ENCODE measurements at places on chromosomes 16 and 17.

DNA sequence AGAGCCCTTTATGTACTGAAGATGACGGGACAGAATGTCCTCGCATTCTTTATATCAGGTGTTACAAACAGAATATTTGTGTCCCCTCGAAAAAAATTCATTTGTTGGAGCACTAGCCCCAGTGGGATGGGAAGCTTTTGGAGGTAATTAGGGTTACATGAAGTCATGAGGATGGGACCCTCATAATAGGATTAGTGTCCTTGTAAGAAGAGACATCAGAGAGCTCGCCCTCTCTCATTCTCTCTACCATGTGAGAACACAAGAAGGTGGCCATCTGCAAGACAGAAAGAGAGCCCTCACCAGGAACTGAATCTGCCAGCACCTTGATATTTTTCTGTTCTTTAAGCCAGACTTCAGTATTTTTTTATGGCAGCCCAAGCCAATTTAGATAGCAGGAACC lies 72.4 kb downstream of the SLC39A11 start:
- DNase-seq: no peak

DNA sequence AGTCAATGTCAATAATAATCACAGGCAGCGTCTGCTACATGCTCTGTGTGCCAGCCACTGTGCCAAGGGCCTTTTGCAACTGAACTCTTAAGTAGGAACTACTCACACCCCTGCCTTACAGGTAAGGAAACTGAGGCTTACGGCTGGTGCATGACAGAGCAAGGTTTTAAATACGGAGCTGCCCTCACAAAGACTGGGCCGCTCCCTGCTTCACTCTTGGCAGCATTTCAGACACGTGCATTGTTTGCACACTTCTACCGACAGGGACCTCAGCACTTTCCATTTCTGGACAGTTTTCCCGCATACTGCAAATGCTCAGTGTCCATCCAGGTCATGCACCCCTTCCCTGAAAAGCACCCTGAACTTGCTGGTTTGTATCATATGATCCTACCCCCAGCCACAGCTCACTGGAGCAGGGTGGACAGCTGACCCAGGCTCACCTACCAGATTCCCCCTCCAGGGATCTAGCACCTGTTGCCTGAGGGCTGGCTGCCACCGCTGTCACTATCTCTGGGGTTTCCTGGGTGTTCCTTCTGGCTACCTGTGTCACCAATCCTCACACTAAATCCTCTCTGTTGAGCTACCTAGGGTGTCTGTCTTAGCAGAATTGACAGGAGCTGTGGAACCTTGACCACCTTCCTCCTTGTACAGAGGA lies 142.9 kb downstream of the C16orf78 start:
- DNase-seq: no peak

GRCh38 chr17:49753959-49754391 lies 10.0 kb downstream of the FAM117A start:
- DNase-seq: no peak

DNA sequence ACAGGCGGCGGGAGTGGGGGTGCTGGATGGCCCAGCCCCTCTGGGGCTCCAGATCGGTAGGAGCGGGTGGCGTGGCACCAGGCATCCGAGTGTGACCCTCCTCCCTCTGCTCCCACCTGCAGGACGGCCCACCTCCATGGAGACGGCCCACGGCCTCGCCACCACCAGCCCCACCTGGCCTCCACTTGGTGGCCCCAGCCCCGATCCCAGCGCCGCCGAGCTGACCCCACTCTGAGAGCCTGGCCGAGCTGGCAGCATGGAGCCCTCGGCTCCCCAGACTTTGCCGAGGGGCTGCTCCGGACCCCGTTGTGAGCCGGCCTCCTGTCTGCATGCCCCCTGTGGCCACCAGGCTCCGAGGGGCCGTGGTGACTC lies 4.7 kb upstream of the NUDT16L1 start:
- no peak for DNase-seq

GRCh38 chr16:51968749-51969148 lies 578.2 kb downstream of the TOX3 start:
- DNase-seq: no peak

- DNase-seq: no peak
Observed at GRCh38 chr17:50257676-50258224, 16.5 kb upstream of the TMEM92 start.

DNA sequence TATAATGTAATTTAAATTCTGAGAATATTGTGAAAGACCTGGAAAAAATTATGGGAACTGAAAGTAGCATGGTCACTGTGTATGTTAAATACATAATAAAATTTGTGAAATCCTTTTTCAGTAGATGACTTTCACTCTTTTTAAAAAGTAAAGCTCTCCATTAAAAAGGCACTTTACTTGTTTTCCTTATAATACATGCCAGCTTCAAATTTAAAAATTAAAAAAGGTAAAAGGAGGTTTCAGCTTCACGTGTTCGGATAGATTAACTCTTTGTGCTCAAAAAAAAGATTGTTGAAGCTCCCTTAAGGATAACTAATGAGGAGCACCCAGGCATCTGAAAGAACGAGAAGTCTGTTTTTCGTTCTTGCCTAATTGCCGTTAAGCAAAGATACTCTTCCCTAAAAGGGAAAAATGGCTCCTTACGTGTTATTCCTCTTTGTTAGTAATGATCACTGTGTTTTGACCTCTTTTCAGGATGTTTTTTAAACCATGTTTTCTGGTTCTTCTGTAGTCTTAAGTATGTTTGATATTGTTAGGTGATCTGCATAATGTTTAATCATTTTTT lies 87.8 kb downstream of the TUBD1 start:
- DNase-seq: no peak

- peak; percentile 19 for DNase-seq
Observed at GRCh38 chr17:38982858-38983746, 15.9 kb upstream of the FBXO47 start.

DNA sequence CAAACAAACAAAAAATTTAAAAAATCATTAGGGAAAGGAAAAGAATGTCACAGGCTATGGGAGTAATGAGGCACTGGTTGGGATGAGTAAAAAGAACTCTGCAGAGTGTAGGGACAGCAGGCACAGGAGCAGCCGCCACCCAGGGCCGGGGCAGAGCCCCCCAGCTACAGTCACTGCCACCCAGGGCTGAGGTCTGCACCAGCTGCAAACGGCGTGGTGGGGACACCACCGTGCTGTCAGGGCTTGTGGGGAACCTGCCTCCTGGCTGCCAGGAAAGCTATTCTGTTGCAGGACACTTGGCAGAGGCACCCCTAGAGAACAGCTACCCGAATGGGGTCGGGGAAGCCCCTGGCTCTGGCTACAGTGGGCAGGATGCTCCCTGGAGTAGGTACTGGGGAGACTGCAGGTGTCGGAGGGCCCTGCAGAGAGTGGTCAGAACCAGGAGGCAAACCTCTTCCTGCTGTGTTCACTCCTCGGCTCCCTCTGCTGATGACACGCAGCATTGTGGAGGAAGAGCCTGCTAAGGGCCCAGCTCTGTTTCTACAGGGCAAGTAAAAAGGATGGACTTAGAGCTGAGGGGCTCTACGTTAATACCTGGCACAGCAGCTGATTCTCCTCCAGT lies 32.3 kb upstream of the CAPN15 start:
- DNase-seq: peak; percentile 45

- DNase-seq: no peak
Observed at GRCh38 chr16:14553447-14553846, 76.6 kb downstream of the PARN start.

GRCh38 chr16:27657811-27658210 lies 107.9 kb downstream of the KATNIP start:
- no peak for DNase-seq

GRCh38 chr17:45127548-45128300 lies 4.6 kb downstream of the PLCD3 start:
- DNase-seq: no peak

DNA sequence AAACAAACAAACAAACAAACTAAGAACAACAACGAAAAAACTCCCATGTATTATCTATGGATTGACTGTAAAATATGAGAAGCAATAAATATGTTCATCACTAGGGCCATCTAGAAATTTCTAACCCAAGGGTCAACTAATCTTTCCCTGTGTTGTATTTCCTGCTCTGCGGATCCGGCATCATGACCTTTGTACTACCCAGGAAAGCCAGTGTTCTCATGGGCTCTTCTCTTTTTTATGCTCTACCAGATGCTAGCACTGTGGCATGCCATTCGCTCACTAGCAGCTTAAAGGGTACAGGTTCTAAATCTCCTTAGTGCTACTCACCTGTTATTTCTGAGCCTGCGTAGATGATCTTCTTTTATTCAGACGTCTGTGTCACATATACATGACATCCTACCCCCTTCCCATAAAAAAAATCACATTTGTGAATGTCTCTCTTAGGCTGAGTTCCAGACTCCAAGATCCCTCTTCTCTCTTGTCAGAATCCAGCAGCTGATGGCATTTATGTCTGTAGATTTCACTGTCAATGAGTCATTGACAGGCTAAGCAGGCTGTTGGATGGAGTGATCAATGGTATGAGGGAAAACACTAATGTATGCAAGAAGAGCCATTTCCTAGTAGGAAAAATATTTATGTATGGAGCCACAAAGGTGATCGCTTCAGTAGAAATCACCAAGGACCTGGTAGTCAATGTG lies 100.0 kb downstream of the WWOX start:
- DNase-seq: no peak

GRCh38 chr17:51120357-51120738 lies 320 bp downstream of the SPAG9 start:
- DNase-seq: peak; percentile 38

DNA sequence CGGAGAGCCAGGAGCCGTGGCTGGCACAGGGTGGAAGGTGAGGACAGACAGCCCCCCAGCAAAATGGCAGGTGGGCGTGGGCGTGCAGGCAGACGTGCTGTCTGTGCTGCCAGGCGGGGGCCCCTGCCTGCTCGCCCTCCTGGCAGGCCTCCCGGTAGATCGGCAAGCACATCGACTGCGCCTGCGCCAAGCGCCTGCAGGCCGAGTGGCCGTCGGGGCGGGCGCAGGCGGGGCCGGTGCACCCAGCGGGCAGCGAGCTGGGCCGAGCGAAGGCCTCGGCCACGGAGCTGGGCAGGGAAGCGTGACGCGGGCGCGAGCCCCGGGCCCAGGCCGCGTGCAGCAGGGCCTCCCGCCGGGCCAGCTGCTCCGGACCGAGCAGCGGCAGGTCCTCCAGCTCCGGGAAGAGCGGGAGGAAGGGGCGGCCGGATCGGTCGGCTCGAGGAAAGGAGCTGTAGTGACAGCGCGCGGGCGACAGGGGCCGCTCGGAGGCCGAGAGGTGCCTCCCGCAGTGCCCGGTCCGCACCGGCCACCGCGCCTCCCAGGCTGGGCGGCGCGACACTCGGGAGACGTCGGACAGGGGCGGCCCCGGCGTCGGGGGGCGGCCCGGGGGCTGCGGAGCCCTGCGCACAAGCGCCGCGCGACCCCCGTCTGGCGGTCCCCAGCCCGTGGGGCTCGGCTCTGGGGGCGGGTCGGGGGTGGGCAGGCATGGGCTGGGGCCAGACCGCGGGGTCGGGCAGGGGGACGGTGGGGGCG lies 16.9 kb downstream of the GRIN2C start:
- DNase-seq: peak; percentile 58

GRCh38 chr16:74083541-74083940 lies 213.1 kb upstream of the PSMD7 start:
- DNase-seq: no peak

DNA sequence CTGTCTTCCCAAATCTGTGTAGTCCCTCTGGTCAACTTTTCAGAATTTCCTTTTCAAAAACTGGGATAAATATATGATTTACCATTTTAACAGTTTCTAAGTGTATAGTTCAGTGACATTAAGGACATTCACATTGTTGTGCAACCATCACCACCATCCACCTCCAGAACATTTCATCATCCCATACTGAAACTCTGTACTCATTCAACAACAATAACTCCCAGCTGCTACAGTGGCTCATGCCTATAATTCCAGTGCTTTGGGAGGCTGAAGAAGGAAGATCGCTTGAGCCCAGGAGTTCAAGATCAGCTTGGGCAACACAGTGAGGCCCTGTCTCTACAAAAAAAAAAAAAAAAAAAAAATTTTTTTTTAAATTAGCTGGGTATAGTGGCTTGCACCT lies 131.0 kb downstream of the AATF start:
- no peak for DNase-seq

GRCh38 chr17:72696156-72696555 lies 396.3 kb downstream of the SLC39A11 start:
- DNase-seq: no peak

- DNase-seq: no peak
Observed at GRCh38 chr17:4944163-4944553, 4.1 kb downstream of the RNF167 start.

DNA sequence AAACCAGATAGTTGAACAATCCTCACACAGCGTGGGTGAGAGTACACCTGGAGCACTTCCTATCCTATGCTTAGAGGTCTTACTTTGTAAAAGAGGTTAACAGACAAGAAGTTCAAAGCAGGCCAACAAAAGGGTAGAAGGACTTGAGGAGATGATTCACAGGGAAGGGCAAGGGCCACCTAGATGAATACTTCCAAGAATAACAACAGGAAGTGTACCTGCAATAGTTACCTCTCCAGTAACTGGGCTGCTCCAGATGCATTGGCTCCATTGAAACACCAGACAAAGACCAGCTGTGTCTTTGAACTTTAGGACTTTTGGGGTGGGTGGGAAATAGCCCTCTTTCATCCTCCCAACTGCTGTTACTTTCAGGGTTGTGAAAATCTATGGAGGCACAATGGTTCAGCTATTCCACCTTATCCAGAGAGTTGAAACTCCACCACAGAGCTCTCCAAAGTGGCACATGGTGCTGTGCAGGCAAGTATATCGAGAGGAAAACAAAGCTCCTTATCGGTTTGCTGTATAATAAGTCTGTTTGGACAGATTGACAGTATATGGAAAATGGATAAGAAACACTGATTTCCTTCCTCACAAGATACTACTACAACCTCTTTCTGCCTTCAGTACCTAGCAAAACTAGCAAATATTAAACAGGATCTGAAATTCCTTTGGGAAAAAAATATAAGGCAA lies 22.7 kb downstream of the RNF43 start:
- no peak for DNase-seq

DNA sequence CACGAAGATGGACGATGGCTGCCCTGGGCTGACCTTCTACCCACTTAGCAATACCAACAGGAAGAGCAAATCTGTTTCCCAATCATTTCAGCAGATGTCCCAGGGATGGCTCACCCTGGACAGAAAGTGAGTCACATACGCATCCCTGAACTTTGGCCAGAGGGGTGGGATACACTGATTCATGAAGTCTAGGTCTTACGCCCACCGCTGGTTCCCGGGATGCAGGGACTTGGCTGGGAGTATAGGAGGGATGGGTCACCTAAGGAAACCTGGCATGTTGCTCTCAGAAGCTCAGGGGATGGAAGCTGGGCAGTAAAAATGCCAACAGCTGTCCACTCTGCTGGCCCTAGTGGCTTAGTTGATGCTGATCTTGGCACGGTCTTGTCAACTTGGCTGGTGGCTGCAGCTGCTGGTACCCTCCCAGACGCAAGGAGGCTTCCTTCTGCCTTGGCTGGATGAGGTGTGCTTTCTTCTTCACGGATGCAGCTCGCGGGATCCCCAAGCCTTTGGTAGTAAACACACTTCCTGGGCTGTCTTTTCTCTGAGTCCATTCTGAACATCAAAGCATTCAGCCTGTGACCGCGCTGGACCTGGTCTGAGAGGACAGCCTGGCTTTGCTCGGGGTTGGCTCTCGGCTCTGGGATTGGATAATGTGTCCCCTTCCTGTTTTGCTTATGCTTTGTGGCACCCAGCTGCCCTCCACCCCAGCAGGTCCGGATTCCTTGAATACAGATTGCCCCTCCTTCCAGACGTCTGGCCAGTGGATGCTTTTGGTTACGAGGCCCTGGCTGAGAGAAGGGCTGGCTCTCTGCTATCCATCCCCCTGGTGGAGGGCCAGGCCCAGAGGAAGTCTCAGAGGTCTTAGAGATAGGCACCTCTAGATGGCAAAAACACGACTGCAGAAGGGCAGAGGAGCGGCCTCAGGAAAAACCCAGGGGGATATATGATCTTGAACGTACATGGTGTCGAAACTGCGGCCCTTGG lies 71.5 kb downstream of the RAP1GAP2 start:
- DNase-seq: no peak

GRCh38 chr16:88406096-88407041 lies 23.6 kb downstream of the ZNF469 start:
- no peak for DNase-seq
